ENCODE measurements at places on chromosomes 6 and 20. TPM values are rescaled to one million over a fixed set of nuclear protein-coding genes. Genes with fewer than 3 reads are reported as not detected.

GRCh38 chr6:154266560-154267099 is 90.0 kb downstream of the IPCEF1 start:
- no peaks in the 10 kb centered on the region for H3K36me3 ChIP-seq
- no peaks in the 10 kb centered on the region for H3K27me3 ChIP-seq
- DNase-seq, result no peak

- no peak overlapping the region for H3K27ac ChIP-seq
- H3K4me1 ChIP-seq, result no peaks in the 10 kb centered on the region
- no peaks in the 10 kb centered on the region for H3K36me3 ChIP-seq
Observed at GRCh38 chr6:112225691-112226090, 28.7 kb downstream of the LAMA4 start.

DNA sequence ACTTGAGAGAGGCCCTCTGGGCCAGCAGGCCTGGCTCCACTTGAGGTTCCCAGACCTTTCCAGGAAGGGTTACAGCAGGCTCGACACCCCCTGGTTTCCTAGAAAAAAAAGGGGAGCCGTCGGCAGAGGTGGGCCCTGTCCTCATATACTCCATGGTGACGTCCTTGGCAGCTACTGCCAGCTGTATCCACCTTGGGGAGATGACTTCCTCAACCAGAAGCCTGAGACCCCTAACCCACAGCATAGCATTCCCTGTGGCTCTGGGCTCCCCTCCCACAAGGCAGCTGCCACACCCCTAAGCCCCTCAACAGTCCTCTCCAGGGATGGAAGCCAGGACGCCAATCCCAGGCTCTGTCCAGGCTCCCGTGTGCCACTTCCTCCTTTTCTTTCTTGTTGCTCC is 294.8 kb downstream of the CDC5L start:
- no peaks in the 10 kb centered on the region for H3K4me1 ChIP-seq
- no peak for DNase-seq
- no peak overlapping the region for H3K4me3 ChIP-seq
- no peaks in the 10 kb centered on the region for H3K36me3 ChIP-seq

Gene PDE10A
- total RNA-seq, result not detected

GRCh38 chr6:68632734-68633133 is 2.3 kb upstream of the ADGRB3 start:
- H3K27me3 ChIP-seq, result peaks cover 15% of the 10 kb centered on the region
- H3K4me3 ChIP-seq, result no peak overlapping the region
- peaks cover 12% of the 10 kb centered on the region for H3K4me1 ChIP-seq
- no peak for DNase-seq
- no peaks in the 10 kb centered on the region for H3K36me3 ChIP-seq
- no peak overlapping the region for H3K27ac ChIP-seq

Data from CD4-positive, alpha-beta T cell (primary cell).